ENCODE measurements at places on chromosomes 7 and 10.
A peak's percentile ranks its signal among the peaks of the same experiment; 100 is the strongest.

- no peak for DNase-seq
These were observed 179.3 kb downstream of the SRPK2 start for GRCh38 chr7:105209433-105209832.

DNA sequence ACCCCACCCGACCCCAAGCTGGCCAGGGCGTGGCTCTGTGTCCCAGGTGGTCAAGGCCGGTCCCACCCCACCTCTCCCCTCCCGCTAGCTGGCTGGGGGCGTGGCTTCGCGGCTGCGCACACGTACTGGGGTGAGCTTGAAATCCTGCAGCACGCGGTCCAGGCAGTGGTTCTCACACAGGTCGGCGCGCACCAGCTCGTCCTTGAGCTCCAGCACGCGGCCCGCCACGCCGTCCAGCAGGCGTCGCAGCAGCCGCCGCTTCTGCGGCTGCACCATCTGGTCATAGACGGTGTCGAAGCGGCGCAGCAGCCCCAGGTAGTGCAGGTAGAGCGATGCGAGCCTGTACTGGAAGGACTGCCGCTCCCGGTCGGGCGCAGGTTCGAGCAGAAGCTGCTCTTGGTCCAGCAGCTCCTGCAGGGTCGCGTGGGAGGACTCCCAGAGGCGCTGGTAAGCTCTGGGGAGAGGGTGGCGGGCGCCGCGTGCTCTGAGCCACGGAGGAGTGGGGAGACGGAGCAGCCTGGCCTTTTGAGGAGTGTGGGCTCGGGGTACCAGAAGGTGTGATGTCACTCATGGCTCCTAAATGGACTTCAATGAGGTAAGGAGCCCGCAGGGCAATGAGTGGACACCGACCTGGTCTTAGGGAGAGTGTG, 5.8 kb downstream of the H2BK1 start:
- no peak for DNase-seq

DNA sequence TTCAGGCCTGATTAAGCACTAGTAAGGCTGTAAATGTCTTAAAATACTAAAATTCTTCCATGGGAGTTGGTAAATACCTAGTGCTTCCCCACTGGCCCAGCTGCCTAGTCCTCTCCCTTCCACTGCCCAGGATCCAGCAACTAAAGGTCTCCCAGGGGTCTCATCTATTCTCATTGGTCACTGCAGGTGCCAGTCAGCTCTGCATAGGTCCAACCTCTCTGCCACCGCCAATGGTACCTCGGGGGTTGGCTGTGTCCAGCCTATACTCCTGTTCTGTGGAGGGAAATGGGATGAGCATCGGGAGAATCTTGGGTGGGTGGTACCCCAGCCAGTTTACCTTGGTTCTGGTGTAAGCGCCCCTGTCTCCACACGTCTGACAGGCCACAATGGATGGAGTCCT, 6.1 kb upstream of the CREB5 start:
- DNase-seq: no peak

GRCh38 chr7:6171532-6172223, 100.7 kb downstream of the CYTH3 start:
- no peak for DNase-seq

DNA sequence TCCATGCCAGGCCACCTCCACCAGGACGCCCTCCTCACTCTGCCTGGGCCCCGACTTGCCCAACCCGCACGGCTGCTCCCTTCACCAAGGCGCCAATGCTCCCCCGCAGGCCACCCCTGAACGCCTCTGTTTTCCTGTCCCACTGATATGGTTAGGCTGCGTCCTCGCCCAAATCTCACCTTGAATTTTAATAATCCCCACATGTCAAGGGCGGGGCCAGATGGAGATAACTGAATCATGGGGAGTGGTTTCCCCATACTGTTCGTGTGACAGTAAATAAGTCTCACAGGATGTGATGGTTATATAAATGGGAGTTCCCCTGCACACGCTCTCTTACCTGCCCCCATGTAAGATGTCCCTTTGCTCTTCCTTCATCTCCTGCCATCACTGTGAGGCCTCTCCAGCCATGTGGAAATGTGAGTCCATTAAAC, 29.8 kb downstream of the RSU1 start:
- DNase-seq: no peak

GRCh38 chr10:104806801-104807200, 165.7 kb downstream of the SORCS3 start:
- DNase-seq: no peak

GRCh38 chr10:96380821-96381220, 22.0 kb upstream of the OPALIN start:
- no peak for DNase-seq

DNA sequence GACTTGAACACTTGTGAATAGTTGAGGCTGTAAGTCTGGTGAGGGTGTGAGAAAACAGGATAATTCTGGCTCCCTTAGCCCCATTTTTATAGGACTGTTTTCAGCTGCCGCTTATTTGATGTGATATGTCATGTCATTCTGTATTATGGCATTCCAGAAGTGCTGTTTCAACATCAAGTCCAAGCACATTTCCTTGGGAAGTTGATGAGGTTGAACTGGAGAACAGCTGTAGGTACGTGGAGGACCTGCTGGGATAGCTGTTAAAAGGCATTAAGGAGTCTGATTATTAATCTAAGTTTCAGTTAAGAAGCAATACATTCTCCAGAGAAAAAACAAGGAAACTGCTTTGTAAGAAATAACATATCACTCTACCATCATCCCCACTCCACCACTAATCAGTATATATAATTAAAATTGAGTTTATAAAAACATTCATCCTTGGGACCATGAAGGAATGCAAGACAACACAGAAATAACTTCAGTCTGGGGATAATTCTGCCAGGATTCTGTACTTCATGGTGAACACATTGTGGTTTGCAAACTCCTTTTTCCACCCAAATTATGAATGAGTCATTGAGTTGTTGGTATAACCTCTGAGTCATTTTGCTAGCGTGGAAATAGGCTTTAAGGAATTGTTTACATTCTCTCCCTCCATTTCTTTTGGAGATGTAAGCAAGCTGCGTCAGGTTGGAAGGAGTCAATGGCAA, 39.9 kb upstream of the TMEM229A start:
- no peak for DNase-seq

DNA sequence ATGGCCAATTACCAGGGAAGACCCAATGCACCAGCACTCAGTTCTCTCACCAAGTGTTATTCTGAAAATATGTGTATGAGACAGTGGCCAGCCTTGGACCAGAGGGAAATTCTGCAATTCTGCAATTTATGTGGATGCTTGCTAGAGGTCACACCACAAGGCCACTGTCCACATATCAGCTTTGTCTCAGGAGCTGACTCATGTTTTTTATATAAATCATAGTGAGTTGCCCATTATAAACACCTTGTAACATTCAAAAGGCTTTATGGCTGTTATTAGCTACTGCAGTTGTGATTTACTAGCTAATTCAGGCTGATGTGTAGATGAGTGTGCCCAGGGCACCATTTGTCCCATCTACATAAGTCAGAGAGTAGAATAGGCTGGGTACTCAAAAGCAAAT, 649.0 kb downstream of the LRMDA start:
- no peak for DNase-seq

- DNase-seq: peak; percentile 68
These were observed 1.9 kb downstream of the HIPK2 start for GRCh38 chr7:139775829-139776266.

GRCh38 chr10:70481831-70482530, 3.4 kb downstream of the PALD1 start:
- no peak for DNase-seq

- DNase-seq: no peak
These were observed 506.8 kb upstream of the COBL start for GRCh38 chr7:51823437-51823836.

DNA sequence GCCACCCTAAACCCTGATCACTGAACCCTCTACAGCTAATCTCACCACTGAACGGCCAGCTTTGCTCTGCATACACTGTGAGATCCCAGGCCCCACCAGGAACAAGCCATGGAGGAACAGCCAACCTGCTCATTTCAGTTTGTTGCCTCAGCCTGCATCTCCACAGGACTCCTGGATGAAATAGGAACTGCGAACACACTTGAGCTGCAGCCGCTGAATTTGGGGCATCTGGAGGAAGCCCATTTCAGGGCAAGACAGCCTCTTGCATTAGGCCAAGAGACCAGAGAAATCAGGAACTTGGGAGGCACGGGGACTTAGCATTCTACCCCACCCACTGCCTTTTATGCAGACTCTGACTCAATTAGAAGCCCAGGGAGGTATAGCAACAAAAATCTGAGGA, 14.5 kb upstream of the EGR2 start:
- DNase-seq: no peak

DNA sequence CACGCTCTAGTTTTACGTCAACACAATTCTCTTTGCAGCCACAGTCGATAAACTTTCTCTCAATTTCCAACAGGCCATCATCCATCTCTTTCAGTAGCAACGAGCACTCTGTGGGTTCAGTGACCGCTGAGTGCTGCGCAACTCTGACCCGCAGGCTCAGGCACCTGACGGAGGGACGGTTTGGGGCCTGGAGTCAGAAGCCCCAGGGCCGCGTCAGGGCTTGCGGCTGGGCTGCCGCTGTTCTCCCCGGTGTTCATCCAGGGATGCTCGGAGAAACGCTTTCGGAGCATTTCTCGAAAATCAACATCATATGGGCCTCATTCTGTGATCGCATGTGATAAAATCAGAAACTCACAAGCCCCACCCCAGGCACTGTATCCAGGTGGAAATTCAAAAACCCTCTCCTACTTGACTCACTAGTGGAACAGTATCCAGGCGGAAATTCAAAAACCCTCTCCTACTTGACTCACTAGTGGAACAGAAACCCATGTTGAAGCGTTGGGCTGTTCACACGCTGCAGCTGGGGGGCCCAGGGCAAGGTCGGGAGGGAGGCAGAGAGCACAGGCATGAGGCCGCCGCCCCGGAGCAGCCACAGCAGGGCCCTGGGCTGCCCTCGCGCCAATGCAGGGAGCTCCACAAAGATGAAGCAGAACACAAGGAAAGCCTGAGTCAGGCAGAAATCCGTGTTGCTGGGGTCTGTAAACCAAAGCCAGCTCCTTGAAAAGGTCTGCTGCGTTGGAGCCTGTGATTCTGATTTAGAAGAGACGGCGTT, 73.3 kb upstream of the NKX6-2 start:
- no peak for DNase-seq

- DNase-seq: no peak
These were observed 59.0 kb upstream of the TAS2R16 start for GRCh38 chr7:123054357-123055133.

DNA sequence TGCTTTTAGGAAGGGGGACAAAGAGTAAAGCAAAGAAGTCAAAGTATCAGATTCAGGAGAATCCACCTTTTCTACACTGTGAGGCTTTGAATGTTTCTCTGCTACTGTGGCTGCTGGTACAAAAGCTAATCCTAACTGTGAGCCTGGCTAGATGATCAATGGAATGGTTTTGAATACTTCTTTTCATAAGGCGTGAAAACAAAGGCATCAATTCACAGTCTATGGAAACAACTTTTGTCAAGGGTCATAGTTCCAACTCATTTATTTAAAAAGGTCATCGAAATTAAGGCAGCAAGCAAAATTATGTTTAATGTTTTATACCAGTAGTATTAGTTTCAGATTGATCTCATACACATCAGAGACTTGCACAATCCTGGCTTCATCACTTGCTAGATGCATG, 118.1 kb downstream of the CTTNBP2 start:
- no peak for DNase-seq

- no peak for DNase-seq
These were observed 358.6 kb downstream of the PTPRN2 start for GRCh38 chr7:158228986-158229385.

GRCh38 chr10:117413928-117414618, 38.8 kb upstream of the PDZD8 start:
- no peak for DNase-seq

DNA sequence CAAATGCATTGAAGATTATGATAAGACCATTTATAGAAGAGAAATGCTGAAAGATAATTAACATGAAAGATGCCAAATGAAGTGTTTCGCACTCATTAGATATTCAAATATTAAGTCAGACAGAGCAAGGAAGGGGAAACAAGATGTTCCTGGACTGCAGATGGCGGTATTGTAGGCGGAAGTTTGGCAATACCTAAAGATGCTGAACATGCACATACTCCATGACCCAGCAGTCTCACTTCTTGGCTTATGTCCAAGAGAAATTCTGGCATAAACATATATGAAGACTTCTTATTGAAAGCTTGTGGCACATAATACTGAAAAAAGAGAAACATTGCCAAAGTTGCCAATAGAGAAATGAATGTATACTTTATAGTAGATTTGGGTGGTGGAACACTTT, 325.4 kb upstream of the SEMA3C start:
- DNase-seq: no peak

DNA sequence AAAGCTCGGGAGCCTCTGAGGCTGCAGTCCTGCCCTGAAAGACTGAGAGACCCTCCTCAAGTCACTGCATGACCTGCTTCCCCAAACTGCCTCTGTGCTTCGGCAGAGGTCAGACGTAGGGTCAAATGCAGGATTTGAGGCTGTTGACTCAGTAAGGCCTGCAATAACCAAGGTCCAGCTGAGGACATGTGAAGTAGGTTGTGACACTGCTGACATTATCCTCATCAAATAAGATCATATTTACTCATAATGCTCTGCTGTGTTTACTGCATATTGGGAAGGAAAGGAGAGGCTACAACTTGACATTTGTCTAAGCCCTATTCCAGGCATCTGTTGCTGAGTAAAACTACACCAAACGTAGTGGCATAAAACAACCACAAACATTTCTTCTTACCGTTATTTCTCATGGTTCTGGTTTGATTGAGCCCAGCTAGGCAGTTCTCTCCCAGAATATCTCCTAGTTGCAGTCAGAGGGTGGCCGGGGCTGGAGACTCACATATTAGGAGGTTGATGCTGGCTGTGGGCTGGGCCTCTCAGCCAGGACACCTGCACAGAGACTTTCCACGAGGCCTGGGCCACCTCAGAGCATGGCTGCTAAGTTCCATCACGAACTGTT, 122.1 kb upstream of the STK17A start:
- DNase-seq: no peak

- no peak for DNase-seq
These were observed 33.6 kb downstream of the SMKR1 start for GRCh38 chr7:129535896-129536295.

GRCh38 chr7:27602766-27603165, 59.9 kb downstream of the HIBADH start:
- no peak for DNase-seq

- no peak for DNase-seq
These were observed 238.5 kb downstream of the CACNB2 start for GRCh38 chr10:18378766-18379165.

DNA sequence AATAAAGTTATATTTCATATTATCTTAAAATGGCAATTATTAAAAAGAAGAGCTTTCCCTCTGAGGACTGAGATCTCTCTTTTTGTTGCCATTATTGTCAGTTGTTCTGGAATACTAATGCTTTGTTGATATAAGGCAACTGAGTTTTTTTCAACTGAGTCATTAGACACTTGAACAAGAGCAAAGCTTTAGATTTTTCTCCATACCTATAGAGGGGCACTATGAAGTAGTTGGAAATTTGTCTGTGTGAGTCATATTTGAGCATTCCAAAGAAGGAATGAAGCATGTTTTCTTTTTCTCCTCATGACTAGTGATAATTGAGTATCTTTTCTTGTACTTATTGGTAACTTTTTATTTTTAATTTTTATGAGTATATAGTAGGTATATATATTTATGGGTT, 24.5 kb downstream of the RPA3 start:
- no peak for DNase-seq

GRCh38 chr7:132785870-132786269, 209.6 kb upstream of the PLXNA4 start:
- no peak for DNase-seq

- no peak for DNase-seq
These were observed 445.3 kb upstream of the MGMT start for GRCh38 chr10:129021594-129022304.

- no peak for DNase-seq
These were observed 103.7 kb upstream of the AOAH start for GRCh38 chr7:36827726-36828703.
